ENCODE measurements at places on chromosomes 6 and 20.

DNA sequence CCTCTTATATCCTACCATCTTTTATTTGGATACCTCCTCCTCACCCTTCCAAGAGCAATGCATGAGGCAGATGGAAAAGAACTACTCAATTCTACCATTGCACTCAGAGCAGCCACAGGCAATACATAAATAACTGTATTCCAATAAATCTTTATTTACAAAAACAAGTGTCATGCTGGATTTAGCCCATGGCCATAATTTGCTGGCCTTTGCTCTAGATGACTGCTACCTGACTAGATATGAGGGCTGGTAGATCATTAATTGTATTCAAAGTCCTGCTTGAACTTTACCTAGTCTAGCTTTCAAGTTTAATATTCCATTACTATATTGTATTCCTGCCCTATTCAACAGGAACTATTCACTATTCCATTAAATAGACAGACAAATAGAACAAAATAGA lies 37.1 kb downstream of the AFG1L start:
- no peak for DNase-seq

- no peak for DNase-seq
Observed at GRCh38 chr6:63819831-63820230, 184.2 kb downstream of the PHF3 start.

GRCh38 chr6:104642871-104643270 lies 216.8 kb downstream of the HACE1 start:
- DNase-seq = no peak

DNA sequence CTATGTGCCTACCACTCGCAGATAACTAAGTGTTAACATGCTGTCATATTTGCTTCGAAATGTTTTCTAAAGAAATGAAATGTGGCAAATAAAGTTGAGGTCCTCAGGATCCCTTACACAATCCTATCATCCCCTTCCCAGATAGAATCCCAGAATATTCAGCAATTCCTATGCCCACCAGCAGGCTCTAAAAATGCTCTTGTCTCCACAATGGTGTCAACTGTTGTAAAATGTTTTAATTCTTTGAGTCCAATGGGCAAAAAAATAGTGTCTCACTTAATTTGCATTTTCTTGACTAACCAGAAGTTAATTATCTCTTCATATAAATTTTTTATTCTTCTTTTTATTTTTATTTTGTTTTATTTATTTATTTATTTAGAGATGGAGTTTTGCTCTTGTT lies 103.9 kb upstream of the MAP7 start:
- no peak for DNase-seq

DNA sequence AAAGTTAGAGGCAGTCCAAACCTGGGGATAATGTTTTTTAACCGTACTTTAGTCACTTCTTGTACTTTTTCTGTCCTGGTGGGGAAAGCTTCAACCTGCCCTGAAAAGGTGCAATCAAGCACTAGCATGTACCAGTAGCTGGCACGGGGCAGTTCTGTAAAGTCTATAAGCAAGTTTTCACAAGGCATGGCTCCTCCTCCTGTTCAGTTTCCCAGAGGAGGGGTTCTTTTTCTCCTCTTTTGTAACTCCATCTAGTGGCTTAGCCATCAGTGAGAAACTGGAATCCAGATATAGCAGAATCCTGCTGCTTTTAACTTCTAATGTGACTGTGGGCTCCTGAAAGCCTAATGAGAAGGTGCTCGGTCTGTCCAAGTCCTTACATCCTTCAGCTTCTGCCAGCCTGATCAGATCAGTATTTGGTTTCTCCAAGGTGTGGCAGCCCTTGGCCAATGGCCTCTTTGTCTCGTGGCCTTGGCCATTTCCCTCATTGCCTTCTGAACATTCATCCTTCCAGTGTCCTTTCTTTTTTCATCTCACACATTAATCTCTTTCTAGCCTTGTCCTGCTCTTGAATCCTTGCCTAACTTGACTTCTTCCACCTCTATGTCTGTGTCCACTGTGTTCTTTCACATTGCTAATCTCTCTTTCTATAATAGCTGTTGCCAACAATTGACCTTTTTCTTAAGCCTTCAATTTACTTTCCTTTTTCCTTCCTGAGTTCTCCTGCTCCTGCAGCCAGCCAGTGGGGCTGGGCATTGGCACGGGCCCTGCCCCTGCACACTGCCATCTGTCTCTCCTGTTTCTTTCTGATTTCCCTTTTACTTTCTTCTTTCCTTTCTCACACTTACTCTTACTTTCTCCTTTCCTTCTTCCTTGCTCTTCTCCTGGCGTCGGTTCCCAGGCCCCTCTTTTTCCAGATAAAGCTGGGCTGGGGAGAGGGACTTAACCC lies 222.0 kb upstream of the SYNCRIP start:
- no peak for DNase-seq

GRCh38 chr6:33333666-33334065 lies 16.1 kb upstream of the ZBTB22 start:
- no peak for DNase-seq

DNA sequence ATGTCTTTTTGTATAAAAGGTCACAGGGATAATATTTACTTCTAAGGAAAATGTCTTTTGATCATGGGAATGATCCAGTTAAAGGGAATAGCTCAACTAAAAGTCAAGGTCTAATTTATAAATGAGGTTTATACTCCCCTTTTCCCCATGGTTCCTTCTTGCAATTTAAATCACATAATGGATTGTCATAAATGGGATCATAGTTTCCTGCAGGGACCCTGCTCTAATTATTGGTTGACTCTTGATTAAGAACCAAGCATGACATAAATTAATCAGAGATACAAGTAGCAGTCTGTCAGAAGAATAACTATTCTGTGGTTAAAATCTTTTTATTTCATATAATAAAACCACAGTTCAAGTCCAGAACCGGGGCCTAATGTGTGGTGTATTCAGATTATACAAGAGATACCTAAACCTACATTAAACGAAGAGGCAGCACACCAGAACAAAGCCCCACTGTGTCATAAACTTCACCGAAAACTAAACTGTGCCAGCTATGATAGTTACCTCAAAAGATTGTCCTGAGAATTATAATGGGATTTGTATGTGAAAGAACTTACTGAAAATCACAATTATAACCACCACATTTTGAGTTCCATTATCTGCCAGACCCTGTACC lies 43.0 kb upstream of the CD83 start:
- DNase-seq = no peak

- no peak for DNase-seq
Observed at GRCh38 chr6:66896415-66896814, 1189.4 kb upstream of the EYS start.

DNA sequence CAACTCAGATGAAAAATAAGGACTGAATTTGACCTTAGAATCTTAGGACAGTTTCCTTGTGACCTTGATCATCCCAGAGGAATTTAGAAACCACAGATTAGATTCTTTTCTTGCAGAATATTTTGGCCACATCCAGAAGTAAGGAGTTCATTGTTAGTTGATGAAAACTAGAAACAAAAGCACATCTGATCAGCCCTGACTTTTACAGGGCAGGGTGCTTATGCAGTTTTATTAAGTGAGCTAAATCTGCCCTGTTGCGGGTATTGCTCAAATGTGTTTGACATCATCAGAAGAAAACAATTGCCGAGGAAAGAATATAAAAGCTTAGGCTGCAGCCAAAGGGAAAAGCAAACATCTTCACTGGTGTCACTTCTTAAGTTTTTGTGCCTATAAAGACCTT lies 100.8 kb downstream of the MTFR2 start:
- DNase-seq = no peak

DNA sequence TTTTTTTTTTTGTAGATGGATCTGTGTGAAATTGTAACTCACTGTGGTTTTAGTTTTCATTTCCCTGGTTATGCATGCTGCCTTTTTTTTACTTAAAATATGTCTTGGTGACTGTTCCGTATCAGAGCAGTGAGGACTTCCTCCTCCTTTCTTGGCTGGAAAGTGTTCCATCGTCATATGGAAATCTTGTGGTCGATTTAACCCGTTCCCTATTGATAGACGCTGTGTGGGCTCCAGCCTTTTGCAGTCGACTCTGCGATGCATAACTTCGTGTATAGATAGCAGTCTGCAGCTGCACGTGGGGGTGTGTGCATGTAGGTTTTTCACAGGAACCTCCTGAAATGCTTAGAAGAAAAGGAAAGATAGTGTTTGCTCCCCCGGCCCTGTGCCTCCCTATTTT lies 28.1 kb upstream of the PNPLA1 start:
- DNase-seq = no peak

- no peak for DNase-seq
Observed at GRCh38 chr6:116409756-116410155, 39.0 kb downstream of the DSE start.

DNA sequence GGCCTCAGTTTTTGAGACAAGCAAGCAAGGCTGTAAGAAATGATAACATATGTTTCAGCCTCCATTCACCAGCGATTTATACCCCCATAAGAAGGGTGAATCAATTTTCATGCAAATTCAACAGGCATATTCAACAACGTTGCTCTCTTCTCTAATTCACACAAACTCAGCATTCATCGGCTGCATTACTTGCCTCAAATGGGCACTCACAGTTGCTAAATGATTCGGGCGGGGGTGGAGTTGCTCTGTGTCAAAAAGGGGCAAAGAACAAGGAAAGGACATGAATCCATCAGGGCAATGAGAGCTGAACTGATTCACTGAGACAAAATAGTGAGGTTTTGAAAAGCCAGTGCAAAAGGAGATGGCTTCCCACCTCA lies 9.0 kb downstream of the MOXD1 start:
- DNase-seq = no peak

- no peak for DNase-seq
Observed at GRCh38 chr20:1892119-1892385, 3.2 kb upstream of the SIRPA start.

GRCh38 chr20:52372169-52372568 lies 180.6 kb upstream of the ZFP64 start:
- no peak for DNase-seq

DNA sequence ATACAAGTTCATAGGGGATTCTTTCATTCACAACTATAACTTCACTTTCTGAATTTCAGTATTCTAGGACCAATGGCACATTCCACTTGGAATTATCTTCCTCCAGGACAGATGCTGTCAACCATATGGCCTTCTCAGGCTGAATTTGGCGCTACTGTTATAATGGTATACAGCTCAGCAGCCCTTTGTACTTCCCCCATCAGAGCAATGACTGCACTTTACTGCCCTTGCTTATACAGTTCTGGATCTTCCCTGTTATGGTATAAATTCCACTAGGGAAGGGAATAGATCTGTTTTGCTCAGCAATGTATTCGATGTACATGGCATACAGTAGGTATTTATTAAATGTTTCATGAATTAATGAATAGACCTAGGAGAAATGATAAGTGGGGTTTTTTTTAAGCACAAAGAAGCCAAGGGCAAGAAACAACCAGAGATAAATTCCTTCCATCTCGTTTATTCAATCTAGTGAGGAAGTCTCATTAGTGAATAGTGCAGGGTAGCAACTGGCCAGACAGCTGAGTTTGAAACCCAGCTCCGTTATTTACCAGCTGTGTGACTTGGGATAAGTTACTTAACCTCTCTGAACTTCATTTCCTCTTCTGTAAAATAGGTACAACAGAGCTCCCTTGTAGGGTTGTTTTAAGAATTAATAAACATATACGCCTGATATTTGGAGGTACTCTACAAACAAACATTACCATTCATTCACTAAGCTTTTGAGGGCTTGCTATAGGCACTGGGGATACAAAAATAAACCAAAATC lies 97.1 kb upstream of the PRDM1 start:
- no peak for DNase-seq

DNA sequence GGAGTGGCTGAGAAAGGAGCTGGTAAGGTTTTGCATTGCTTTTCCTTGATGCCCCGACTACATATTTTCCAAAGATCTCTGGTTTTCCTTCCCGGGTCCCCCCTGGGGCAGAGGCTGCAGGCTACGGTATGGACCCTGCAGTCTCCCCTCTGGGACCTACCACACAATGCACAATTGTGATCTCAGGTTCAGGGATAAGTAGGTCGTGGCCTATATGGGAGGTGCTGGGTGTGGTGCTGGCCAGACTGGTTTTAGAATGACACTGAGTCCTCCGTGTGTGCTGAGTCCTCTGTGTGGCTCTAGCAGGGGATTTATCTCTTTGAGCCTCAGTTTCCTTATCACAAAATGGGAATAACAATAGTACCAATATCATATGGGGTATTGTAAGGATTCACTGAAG lies 376 bp downstream of the C20orf202 start:
- DNase-seq = no peak

- DNase-seq = no peak
Observed at GRCh38 chr6:137846772-137847313, 20.2 kb upstream of the TNFAIP3 start.

Measured in stimulated activated CD8-positive, alpha-beta memory T cell treated with anti-CD3 and anti-CD28 coated beads, Interleukin-12 subunit alpha, Interleukin-12 subunit beta, amount 100 ng/mL, for 1 hour (primary cell).